ENCODE measurements at places on chromosomes 4 and X.

DNA sequence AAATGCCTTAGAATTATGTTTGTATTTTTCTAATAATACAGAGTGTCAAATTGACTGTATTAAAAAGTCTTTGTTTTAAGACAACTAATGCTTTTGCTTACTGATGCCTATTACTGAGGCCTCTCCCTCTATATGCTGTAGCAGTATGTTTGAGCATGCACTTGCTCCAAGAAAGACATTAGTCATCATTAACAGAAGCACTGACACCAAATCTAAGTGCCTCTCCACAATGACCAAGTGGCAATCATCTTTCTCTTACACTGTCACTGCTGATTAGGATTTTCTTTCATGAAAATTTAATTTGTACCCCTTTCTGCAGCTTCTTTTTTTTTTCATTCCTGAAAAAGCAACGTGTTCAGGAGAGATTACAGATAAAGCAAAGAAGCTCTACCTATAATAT lies 11.1 kb upstream of the MAB21L2 start:
- no peak for DNase-seq

DNA sequence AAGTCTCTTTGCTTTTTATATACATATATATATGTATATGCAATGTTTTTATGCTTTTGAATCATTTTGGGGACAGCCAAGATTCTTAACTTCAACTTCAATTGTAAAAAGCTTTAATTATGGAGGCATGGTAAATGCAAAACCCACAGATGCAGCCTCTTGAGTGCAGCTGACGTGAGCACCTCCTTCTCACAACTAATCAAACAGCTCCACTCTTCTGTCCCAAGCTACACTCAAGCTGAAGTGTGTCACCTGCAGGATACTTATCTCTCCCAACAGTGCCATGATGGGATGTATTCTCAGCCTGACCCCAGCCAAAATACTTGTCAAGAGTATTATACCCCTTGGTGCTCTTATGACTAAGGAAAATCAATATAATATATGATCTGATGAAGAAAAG lies 60.7 kb upstream of the BLTP1 start:
- DNase-seq, result no peak

DNA sequence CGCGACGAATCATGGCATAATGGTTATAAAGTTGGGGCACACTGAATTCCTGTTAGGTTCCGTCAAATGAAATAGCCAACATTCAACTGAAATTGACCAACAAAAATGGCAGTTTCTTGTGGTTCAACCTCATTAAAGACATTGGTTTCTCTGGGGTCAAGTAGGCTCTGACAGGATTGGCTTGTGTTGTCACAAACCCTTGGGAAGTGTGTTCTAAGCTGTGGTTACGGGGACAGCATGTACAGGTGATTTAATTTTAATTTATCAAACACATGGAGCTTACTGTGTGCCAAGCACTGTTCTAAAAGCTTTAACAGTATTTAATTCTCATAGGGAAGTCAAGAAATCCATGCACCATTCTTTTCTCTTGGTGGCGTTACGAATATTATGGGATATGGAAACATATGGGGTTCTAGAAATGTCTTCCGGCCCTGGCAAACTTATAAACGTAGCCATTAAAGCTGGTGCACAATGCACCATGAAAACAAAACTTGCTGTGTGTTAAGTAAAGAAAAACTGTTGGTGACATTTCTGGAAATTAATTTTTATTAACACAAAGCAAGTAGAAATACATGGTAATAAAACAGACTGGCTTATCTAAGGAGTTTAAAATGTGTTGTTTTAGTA lies 891 bp downstream of the XK start:
- DNase-seq, result no peak

GRCh38 chr4:38782452-38783108 lies at the start of gene TLR10:
TLR10 (minus strand) TSS chr4:38782990; CDS start chr4:38775590, 7,400 bp downstream.
- DNase-seq, result peak; percentile 58

DNA sequence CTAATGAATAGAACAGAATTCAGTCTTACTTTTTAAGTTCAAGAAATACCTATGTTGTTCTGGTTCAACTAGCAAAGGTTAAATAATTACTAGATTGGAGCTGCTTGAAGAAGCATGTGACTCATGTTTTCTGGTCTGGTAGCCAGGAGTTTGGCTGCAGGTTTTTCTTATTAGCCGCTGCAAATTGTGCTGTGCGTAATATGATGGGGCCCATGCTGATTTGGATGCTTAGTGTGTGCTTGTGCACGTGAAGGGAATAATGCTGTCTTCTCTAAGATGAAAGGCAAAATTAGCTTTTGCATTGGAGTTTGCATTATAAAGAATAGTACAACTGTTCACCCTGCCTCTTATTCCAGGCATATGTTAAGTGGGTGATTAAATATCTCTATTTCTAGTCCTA lies 219.6 kb downstream of the SNCA start:
- no peak for DNase-seq

- no peak for DNase-seq
These were observed 15.4 kb downstream of the EPGN start for GRCh38 chr4:74323663-74324062.

DNA sequence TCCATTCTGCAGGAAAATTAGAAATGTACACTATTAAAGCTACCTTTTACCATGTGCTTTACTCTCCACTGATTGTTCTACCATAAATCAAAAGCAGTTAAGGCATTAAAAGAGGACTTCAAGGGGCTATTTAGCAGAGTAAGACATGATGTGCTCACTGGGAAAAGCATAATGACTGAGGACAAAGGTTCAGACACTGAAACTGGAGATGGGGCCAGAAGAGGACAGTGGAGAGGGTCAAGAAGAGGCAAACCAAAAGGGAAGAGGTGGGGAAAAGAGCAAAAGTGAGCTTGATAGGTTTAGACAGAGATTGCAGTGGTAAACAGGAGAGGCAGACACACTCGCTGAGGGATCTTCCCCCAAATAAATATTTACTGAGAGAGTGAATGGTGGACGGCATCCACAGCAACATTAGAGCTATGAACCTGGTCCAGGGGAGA lies 23.8 kb downstream of the SH3RF1 start:
- no peak for DNase-seq

DNA sequence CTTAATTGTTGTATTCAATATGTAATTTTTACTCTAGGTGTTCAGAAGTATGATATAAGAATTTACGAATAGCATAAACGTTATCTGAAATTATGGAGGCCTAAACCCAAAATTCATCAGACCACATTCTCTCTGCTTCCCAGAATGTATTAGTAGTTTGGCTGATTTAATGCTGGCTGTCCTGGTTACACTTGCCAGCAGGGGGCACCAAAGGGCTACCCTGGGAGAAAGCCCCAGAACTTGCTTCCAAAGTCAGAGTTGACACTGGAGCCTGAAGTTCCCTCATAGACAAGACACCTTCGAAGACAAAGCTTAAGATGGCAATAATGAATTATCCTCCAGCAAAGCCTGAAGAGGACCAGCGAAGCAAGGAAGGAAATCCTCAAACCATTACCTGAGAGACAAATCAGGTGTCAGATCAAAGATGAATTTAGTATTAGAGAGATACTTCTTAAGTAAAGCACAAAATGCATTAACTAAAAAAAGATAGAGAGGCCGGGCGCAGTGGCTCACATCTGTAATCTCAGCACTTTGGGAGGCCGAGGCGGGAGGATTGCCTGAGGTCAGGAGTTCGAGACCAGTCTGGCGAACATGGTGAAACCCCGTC lies 11.3 kb upstream of the ANOS1 start:
- DNase-seq, result no peak

DNA sequence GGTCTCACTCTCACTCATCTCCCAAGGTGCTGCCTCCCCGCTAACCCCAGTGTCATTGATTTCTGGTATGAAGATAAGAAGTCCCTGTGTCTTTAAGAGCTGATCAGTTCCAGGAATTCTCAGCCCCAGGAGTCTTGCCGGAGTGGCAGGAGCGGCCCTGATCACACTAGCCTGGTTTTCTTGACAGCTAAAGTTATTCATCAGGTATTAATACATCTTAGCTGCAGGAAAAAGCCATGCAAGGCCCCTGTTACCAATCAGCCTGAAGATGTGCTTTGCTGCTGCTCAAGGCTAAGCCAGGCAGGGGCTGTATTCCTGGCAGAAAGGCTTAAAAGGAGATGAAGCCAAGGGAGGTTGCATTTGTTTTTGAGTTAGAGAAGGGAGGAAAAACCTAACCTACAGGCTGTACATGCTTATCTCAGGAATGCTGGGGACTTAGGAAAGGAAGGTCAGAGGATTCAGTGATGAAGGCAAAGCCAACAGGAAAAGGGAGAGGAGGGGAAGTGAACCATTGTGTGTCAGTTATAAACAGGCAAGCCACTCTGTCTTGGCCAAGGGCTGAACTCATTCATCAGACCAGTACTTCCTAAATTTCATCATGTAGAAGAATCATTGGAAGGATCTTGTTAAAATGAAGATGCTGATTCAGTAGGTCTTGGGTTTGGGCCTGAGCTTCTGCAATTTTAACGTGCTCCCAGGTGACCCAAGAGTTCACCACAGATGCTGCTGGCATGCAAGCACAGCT lies 8.6 kb downstream of the SRPX start:
- DNase-seq, result no peak

DNA sequence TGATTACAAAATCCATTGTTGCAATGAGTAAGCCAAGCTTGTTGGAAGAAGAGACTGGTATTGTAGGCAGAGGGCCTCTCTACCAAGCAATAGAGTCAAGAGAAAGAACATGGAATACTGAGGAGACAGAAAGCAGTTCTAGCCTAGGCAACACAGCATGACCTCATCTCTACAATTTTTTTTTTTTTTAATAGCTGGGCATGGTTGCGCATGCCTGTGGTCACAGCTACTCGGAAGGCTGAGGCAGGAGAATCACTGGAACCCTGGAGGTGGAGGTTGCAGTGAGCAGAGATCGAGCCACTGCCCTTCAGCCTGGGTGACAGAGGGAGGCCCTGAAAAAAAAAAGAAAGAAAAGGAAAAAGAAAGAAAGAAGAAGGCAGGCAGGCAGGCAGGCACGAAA lies 11.7 kb upstream of the ZBTB33 start:
- no peak for DNase-seq

- DNase-seq, result no peak
These were observed 76.9 kb upstream of the AFAP1 start for GRCh38 chr4:8016527-8016926.

GRCh38 chrX:133513123-133513522 lies 97.8 kb upstream of the GPC4 start:
- DNase-seq, result no peak

GRCh38 chrX:64885850-64886249 lies 90.4 kb downstream of the ZC4H2 start:
- no peak for DNase-seq

- no peak for DNase-seq
These were observed 24.3 kb downstream of the SMIM20 start for GRCh38 chr4:25938366-25938765.

GRCh38 chr4:186351668-186352194 lies 85.7 kb downstream of the F11 start:
- no peak for DNase-seq

- DNase-seq, result no peak
These were observed 991.5 kb downstream of the ADGRL3 start for GRCh38 chr4:62191451-62192240.

DNA sequence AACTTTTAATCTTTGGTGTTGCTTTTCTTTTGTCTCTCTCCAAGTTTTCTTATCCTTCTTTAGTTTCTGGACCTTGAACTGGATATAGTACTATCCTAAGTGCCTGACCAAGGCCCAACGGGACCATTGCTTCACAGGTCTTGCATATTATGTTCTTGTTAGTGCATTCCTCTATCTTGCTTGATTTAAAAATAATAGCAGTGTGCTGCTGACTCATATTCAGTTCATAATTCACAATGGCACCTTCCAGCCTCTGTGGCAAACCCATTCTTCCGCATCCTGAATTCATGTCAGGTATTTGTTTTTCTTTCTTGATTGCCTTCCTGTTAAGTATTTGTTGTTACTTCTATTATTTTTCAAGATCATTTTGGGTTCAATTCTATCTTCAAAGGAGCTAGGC lies 197.1 kb upstream of the GIMD1 start:
- no peak for DNase-seq

- DNase-seq, result no peak
These were observed 4.3 kb upstream of the PNMA6E start for GRCh38 chrX:153405426-153405825.

GRCh38 chr4:5619913-5620625 lies 88.3 kb downstream of the EVC2 start:
- DNase-seq, result no peak

DNA sequence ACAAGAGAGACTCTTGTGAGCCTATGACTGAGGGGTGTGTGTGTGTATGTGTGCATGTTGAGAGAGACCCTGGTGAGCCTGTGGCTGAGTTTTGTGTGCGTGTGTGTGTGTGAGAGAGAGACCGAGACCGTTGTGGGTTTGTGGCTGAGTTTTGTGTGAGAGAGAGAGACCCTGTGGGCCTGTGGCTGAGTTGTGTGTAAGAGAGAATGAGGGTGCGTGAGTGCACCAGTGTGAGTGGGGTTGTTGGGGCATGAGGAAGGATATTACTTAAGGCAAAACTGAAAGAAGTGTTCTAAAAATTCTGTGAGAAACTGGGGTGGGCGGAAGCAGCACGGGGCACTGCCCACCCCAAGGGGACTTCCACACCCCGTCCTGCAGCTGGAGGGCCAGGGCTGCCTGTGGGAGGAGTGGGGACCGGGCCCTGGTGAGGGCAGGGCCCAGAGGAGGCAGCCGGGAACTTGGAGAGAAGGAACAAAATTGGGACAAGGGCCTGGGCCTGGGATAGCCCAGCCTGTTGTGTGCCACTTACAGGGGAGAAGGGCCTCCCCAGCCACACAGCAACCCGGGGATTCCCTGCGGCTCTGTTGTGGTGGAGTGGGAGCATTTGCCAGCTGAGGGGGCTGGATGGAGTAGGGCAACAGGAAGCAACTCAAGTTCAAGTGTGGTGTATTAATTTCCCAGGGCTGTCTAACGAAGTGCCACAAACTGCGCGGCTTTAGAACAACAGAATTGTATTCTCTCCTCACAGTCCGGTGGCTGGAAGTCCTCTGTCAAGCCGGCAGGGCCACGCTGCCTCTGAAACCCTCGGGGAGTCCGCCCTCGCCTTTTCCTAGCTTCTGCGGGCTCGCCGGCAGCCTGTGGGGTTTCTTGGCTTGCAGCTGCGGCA lies 22.1 kb downstream of the TMEM131L start:
- peak; percentile 85 for DNase-seq

DNA sequence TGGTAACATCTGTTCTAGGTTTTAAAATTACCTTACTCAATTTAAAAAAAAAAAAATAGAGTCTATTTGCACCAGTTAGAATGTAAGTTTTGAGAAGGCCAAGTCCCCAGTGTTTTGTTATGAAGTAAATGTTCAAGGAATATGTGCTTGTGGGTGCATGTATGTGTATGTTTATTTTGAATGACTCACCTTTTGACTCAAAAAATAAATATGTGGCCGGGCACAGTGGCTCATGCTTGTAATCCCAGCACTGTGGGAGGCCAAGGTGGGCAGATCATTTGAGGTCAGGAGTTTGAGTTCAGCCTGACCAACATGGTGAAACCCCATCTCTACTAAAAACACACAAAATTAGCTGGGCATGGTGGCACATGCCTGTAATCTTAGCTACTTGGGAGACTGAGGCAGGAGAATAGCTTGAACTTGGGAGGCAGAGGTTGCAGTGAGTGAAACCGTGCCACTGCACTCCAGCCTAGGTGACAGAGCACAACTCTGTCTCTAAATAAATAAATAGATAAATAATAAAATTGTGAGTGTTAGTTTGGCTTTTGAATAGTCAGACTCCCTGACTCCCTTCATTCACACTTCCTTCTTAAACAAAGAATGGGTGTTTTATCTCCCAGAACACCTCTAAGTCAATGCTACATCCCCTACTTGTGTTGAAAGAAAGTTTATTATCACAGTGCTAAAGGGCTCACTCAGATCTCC lies 511.3 kb upstream of the PCDH7 start:
- no peak for DNase-seq

- DNase-seq, result no peak
These were observed 4.8 kb upstream of the SH2D1A start for GRCh38 chrX:124341396-124342132.

- DNase-seq, result no peak
These were observed 118.6 kb downstream of the PTTG2 start for GRCh38 chr4:38078590-38079421.
